ENCODE measurements at places on chromosomes 7 and 10.

DNA sequence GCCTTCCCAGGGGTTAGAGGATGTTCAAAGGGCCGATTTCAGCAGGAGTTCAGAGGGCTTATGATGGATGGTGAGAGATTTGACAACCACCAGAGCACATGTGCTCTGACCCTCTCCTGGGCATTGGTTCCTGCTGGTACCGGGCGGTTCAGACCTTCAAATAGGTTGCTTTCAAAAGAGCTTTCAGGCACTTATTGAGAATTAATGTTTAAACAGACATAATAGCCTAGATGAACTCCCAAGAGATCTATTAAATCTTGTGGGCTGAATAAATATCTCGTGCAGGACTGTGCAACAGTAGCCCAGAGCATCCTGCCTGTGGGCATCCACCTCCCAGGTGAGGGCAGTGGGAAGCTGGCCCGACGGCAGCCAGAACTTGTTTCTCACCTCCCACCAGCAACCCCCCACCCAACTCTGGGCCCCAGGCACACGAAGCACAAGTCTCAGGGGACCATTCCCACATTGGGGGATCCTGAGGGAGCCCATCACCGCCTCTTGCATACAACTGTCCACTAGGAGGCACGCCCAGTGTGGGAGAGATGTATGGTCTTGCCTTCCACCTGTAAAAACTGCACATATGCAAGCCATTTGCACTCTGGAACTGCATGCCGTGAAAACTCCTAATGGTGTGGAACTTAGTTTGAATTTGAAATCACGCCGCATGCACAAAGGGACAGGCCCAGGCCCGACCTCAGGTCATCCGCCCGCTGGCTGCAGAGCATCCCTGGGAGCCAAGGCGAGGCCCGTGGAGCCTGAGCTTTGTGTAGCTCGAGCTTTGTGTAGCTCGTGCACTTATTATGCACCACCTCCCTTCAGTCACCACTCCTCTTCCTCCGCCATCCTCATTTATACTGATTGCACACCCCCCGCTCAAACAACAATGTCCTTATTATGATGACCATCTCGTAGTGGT is 147.8 kb downstream of the ADCY1 start:
- DNase-seq: no peak

- no peak for DNase-seq
These were observed 11.0 kb downstream of the CUX1 start for GRCh38 chr7:101828301-101829020.

- no peak for DNase-seq
These were observed 269.7 kb upstream of the HABP2 start for GRCh38 chr10:113283189-113283588.

GRCh38 chr7:106658316-106659165 is 2.4 kb downstream of the CCDC71L start:
- peak; percentile 23 for DNase-seq

DNA sequence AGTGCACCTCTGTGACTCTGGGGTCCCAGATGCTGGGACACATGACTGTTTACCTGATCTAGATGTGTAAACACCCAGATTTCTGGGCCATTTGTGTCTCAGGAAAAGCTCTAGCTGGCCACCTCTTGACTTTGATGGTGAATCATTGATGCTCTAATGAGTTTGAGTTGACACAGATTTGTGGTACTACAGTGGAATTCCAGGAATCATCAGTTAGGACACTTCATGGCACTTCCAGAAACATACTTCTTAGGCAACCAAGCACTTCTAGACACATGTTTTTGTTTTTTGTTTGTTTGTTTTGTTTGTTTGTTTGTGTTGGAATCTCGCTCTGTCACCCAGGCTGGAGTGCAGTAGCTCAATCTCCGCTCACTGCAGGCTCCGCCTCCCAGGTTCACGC is 302.2 kb upstream of the ZMIZ1 start:
- no peak for DNase-seq
